Eye (tissue), 1 donor: ENCODE measurements at places on chromosomes 11 and 22.

DNA sequence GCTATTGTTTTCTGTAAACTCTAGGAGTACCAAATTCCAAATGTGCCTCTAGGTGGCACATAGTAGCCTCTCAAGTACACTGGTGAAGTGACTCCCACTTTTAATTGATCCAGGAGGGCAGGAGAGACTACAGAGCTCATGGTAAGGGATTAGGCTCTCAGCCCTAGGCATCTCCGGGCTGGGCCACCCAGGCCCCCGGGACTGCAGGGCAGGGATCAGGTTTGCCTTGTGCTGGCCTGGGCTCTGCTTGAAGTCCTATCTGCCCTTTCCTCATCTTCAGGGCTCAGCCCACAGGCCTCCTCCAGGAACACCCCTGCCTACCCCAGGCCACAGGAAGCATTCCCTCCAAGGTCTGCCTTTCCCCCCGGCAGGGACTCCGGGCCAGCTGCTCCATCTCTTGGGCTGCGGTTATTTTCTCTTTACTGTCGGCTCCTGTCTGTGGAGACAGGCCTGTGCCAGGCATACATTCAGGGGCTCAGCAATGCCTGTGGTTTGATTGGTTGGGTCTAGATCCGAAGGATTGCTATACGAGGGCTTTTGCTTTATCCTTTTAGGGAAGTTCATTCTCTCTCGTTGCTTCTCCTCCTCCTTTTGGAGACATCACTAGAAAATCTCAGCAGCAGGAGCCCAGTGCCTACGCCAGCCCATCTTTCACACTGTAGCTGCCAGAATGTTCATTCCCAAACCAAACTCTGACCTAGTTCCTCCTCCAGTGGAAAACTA, 32.8 kb downstream of the PARVA start:
- DNase-seq, result no peak

DNA sequence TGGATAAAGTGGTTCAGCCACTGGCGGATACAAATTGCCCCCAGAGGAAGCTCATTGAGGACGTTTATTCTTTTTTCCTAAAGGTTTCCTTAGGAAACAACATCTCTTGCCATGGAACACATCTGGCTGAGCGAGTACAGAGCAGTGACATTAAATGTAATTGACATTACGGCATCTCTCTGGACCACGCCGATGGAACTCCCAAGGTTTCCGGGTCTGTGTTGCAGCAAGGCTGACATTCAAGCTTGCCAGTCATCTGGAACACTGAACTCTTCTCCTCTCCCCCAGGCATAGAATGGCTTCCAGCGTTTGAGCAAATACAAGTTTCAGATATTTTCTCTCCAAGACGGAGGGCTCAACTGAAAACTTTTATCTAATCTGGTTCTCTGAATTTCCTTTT, 42.1 kb downstream of the CLMP start:
- peak; percentile 76 for DNase-seq

DNA sequence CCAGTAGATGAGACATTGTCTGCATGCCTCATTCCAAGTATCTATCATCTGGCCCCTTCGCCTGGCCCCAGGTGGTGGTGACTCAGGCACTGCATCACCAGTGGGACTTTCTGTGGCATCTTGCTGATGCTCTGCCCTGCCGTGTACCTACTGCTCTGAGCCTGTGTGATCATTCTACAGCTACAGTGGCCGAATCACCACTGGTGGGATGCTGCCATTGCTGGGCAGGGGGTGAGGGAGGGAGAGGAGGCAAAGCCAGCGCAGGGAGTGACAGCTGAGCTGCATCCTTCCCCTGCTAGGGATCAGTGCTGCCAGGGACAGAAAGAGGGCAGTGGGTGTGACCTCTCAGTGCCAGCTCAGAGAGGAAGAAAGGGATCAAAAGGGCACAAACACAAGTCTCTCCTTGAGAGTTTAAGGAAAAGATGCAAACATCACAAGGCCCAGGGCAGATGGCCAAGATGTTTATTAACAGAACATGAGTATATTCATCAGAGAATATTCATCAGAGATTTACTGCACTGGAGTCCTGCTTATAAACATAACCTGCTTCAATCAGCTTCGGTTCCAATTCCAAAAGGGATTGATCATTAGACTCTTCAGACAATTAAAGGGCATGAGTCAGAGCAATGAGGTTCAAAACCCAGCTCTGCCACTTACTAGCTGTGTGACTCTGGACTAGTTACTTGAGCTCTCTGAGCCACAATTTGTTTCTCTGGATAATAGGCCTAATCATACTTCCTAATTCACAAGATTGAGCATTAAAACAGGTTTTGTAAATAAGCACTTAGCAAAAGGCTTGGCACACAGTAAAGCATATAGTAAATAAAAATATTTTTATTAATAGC, 109.8 kb downstream of the NAT10 start:
- DNase-seq, result no peak

DNA sequence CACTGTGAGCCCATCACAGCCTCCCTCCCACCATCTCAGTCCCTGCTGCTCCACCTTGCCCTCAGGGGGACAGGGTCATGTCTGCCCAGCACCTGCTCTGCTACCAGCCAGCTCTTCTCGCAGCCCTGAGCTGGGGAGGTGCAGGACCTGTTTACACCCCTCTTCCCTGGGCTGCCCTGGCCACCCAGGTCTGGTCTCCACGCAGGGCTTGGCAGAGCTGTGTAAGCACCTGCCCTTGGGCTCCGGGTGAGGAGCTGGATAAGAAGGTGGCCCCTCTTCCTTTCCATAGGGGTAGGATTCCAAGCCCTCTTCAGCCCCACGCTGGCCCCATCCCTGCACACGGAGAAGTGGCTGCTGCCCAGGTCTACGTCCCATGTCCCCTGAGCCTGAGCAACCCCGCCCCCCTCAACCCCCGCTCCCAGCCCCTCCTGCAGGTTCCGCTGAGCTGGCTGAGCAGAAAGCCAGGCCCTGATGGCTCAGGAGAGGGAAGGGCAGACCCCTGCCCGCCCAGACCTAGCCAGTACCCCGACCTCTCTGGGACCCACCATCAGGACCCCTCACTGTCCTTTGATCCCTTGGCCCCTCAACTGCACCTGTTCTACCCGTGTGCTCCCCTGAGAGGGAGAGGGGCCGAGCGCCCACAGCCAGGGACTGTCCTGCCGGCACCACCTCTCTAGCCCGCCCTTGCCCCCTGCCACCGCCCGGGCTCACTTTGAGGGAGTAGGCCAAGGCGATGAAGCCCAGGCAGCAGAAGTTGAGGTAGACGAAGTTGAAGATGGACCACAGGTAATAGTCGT, 3.2 kb downstream of the IFITM10 start:
- DNase-seq, result no peak

- no peak for DNase-seq
Observed at GRCh38 chr11:61969838-61970662, 2.6 kb upstream of the FTH1 start.

DNA sequence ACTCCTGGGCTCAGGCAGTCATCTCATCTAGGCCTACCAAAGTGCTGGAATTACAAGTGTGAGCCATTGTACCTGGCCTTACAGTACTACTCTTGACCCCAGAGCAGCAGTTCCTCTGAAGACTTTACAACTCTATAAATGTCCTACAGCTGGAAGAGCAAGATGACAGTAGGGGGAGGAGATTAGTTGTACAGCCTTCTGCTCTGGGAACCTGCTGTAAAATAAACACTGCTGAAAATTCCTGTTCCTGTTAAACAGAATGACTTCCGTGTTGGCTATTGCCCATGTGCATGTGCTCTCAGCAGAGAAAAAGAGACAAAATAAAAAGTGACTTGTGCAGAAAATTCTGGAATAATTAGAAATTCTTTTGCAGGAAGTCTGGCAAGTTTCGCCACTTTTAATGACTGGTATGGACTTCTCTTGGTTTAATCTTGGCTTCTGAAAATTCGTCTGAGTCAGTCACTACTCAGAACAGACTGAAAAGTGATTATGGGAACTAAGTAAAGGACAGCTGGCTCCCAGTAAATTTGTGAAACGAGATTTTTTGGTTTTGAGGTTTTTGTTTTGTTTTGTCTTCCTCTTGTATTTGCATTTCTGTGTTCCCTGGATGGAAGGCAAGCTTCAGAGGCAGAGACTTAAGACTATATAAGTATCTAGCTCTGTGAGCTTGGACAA, 955.7 kb downstream of the DLG2 start:
- no peak for DNase-seq

DNA sequence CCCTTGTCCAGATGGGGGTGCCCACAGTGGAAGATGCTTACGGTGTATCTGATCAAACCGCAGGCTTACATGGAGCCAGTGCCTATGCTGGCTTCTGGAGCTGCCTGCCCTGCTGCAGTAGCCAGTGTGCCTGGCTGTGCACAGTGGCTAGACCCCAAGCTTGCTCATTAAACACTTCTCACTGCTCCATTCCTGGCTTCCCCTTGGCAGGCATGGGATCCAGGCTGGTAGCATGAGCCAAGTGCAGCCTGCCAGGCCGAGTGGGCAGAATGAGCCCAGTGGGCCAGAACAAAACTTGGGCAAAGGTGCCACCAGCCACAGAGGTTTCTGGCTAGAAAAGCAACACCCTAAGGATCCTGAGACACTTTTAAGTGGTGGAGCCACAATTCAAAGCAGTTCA, 55.4 kb upstream of the B3GNT6 start:
- DNase-seq, result no peak

DNA sequence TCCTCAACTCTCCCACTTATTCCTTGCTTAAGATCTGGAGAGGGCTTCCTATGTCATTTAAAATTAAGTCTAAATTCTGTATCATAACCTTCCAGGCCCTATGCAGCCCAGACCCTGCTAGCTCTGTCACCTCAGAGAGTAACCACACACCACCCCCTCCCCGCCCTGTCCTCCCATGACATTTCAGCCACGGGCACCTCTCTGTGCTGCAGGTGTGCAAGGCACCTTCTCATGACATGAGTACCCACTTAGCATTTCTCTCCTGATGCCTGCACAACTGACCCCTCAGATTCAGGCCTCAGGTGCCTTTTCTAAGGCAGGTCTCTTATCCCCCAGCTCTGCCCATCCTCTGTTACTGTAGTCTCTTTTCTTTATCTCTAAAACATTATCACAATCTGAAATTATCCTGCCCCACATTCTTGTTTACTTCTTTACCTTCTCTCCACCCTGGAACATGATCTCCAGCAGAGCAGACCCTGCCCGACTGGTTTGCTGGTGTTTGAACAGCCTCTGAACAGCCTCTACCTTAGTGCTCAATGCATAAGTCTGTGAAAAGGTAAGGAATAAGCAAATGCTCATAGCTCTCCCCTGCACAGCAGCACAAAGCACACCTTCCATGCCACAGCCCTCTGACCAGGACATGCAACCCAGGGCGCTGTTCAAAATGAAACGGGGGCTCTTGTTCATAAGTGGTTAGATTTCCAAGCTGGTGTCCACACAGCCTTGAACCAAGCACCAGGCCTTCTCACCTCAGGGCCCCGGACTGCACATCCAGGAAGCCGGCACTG, 196.1 kb upstream of the B3GAT1 start:
- DNase-seq, result no peak

DNA sequence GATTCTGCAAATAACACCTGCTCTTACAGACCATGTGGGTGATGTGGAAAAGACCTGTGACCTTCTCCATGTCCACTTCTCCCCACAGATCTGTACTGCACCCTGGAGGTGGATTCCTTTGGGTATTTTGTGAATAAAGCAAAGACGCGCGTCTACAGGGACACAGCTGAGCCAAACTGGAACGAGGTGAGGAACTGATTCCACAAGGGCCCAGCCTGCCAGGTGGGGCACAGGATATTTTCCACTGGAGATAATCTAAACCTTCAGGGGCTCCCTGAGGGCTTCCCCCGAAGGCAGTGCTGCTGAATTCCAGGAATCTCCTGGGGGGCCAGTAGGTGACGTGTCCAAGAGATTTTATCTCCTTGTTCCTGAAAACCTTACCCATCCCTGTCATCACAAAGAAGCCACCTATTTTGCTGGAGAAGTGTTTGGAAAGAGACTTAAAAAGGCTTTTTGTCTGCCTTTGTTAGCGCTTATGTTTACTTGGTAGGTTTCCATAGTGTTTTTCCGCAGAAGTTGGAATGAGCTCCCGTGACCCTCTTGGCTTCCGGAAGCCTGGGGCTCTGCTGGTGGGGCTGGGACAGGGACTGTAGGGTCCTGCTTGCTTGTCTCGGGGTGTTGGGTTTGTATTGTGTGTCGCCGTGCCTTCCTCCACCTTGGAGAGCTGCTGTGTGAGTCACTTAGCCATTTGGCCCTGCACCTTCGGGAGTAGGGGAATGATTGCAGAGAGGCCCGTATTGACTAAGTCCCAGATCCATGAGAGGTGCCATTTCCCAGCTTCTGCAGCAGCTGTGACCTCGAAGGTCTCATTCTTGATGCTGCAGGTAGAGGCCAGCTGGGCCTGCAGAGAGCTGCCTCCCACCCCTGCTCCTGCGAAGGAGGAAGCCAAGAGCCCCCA, 112.4 kb downstream of the BCR start:
- no peak for DNase-seq

DNA sequence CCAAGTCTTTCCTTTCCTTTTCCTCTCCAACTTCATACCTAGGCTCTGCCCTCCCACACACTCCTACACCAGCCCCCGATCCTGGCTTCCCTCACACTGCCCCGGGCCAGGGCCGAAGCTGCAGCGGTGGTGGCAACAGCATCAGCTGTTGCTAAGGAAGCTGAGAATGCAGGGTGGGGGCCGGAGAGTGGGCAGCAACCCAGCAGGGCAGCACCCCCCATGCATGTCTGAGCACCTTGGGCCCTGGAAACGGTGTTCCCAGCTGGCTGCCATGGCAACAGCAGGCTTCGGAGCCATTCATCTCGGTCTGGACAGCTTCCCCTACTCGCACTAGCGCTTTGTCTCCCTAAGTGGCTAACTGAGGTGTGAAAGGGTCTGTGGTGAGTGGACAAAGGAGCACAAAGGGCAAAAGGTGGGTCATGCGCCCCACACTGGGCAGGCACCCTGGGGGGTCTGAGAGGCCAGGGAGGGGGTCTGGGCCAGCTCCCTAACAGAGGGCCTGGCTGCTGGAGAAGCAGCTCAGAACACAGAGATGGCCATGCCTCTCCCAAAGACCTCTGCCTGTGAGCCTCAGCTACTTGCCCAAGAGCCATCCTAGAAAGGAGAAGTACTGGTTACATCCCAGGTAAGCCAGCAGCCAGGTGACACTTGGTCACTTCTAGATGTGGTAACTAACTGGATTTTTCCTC, 42.1 kb upstream of the JAM3 start:
- DNase-seq, result peak; percentile 88

DNA sequence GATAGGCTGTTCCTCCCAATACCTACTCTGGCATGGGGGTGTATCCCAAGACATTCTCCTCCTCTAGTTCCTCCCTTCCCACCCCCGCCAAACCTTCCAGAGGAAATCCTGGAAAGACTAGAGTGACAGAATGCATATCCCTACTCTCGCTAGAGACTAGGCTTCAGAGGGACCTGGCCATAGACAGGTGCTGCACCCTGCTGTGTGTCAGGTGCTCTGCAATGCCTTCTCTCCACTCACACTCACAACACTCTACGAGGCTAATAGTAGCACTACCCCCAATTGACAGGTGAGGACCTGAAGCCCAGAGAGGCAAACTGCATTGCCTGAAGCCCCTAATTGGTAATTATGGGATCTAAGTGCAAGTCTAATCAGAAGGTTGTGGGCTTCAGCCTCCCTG, 46.2 kb upstream of the LMO1 start:
- no peak for DNase-seq
